ENCODE measurements at places on chromosomes 6 and 20. TPM values are rescaled to one million over a fixed set of nuclear protein-coding genes. Genes with fewer than 3 reads are reported as not detected.

Gene ZSCAN16
- 4.0 TPM for total RNA-seq

Gene ULBP1
- total RNA-seq = 0.41 TPM

Gene AKIRIN2
- total RNA-seq = 41.9 TPM

Gene MED20
- 24.3 TPM for total RNA-seq

Gene PTPN1
- 94.6 TPM for total RNA-seq

All from activated T-helper 2 cell treated with anti-CD3 and anti-CD28 coated beads, Interferon-gamma antibody, Interleukin-2, Interleukin-4, amounts not matched to agents 10 μg/mL and 5 μg/mL and 100 μg/mL, durations not matched to agents 14 hours and 24 hours and 36 hours (primary cell).